ENCODE measurements at places on chromosomes 1 and 21.

DNA sequence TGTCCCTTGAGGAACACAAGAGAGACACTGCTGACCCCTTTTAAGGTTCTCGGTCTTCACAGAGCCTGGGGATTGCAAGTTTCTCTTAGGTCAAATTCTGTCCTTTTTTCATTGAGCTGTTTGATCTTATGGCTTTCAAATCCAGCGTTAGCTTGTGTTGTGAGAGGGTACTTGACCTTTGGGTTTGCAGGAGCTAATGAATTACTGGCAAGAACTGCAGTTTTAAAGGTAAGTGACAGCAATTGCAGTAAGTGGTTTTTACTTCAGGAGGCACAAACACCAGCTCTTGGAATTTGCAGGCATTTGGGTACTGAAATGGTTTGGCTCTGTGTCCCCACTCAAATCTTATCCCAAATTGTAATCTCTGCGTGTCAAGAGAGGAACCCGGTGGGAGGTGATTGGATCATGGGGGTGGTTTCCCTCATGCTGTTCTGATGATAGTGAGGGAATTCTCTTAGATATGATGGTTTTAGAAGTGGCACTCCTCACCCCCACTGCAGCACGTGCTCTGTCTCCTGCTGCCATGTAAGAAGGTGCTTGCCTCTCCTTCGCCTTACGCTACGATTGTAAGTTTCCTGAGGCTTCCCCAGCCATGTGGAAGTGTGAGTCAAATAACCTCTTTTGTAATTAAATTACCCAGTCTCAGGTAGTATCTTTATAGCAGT, 134.5 kb upstream of the LYPLAL1 start:
- DNase-seq = no peak

DNA sequence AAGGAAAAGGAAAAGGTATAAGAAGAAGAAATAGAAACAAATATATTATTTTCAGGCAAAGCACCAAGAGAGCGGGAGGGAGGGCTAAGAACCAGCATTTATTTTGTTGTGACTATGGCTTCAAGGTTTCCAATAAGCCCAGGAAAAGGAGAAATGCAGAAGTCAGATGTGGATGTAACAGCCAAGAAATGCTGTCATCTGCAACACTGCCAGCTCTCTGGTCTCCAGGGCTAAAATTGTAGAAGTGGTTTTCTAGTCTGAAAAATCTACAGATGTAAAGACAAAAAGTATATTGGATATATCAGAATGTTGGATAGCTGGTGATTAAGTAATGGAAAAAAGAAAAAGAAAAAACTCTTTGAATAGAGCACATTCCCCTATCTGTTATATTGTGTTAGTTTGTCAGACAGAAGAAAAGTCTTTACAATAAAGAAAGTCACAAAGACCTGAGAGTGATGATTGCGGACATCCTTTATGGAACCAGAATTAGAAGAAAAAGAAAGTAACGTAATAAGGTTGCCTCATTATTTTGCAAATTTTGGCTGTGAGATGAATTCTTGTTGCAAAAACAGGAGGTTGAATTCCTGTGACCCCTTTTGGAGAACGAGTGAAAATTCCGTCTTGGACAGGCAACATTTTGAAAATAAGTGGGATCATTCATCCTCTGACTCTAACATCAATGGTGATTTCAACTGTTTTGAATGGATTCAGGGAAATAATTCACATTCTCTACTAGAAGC, 938.1 kb downstream of the TTLL7 start:
- no peak for DNase-seq

GRCh38 chr21:41611966-41612606, 104.1 kb upstream of the TMPRSS2 start:
- no peak for DNase-seq

- DNase-seq = no peak
Observed at GRCh38 chr1:217373761-217374701, 256.9 kb downstream of the GPATCH2 start.

Data from amniotic stem cell (primary cell).